Activated CD4-positive, alpha-beta T cell treated with anti-CD3 and anti-CD28 coated beads, Interleukin-2, amount 50 U/mL, for 48 hours (primary cell): ENCODE measurements at places on chromosomes 1 and 21.

- no peak for DNase-seq
Observed at GRCh38 chr1:185960422-185961321, 226.5 kb downstream of the HMCN1 start.

DNA sequence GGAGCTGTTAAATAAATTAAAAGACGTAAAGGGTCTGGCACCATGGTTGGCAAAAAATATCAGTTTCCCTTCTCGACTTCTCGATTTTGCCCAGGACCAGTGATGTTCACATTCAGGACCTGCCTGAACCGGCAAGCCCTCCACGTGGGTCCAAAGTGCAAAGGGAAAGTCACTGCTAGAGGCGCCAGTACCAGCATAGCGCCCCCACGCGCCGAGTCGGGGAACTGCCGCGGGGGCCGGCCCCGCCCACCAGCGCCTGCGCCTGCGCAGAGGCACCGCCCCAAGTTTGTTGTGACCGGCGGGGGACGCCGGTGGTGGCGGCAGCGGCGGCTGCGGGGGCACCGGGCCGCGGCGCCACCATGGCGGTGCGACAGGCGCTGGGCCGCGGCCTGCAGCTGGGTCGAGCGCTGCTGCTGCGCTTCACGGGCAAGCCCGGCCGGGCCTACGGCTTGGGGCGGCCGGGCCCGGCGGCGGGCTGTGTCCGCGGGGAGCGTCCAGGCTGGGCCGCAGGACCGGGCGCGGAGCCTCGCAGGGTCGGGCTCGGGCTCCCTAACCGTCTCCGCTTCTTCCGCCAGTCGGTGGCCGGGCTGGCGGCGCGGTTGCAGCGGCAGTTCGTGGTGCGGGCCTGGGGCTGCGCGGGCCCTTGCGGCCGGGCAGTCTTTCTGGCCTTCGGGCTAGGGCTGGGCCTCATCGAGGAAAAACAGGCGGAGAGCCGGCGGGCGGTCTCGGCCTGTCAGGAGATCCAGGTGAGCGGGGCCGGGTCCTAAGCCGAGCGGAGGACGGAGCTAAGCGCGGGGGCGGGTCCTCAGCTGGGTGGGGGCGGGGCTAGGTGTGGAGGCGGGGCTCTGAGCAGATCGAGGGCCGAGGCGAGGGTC is at the start of gene PINK1:
Gene PINK1 (plus strand): TSS at position 269 of the 875 bp plus-strand sequence. CDS start 91 bp downstream, at position 360.
- DNase-seq = peak; percentile 78

GRCh38 chr1:62682531-62682930 is 5.7 kb downstream of the DOCK7 start:
- DNase-seq = no peak

DNA sequence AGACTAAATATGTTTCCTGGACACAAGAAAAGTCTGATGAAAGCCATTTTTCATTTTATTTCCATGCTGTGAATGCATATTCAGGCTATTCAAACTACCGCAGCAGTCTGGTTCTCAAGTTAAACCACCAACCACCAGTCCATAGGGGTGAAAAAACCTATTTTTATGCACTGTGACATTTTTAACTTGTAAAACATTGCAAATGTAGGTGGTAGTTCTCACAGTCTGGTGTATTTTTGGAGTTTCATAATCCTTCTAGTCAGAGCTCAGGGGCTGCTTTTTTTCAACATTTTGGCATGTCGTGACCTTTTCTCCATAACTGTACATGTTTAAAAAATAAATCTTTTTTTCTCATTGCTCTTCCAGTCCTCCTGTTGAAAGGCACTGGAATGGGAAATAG is 907.6 kb upstream of the ADGRL2 start:
- no peak for DNase-seq

DNA sequence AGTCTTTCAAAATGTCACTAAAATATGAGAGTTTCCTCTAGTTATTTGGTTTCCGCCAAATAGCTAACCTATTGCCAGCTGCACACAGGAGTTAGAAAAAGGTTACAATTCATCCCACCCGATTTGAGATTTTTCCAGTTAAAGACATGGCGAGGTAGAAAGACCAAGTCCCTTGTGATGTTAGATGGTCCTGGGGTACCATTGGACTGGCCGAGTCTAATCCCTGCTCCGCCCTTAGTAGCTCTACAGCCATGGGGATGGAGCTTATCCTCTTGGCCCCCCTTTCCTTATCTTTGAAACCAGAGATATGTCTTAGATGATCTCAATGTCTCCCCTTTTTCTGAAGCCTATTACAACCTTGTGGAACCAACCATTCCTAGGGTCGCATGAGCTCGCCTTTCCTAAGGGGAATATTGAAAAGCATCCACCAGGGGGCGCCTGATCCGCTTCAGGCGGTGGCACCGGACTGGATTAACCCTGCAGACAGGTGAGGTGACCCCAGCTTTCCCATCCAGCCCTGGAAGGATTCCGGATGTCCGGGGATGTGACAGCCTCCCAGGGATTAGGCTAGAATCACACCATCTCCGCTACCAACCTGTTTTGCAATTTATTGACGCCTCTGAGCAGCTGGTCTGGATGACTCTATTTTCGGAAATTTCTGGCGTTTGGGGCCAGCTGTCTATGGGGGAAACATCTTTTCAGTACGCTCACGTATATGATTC is 68.3 kb upstream of the SIM2 start:
- DNase-seq = peak; percentile 73

- no peak for DNase-seq
Observed at GRCh38 chr1:154611150-154611862, 3.3 kb upstream of the ADAR start.

DNA sequence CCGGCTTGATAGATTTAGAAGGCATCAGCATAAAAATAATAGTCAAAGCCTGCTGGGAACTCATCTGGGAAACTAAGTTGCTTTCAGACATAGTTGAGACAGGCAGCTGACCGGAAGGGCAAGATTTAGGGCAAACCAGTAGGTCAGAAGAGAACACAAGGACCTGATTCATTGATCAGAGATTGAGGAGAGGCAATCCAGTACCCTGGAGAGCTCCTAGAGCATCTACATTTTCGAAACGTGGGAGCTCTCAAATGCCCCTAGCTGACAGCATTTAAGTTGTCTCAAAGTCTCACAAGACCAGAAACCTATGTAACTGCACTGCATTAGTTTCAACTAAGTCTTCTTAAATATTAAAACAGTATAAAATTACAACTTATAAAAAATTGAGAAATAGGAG is 22.9 kb upstream of the MTF2 start:
- no peak for DNase-seq
